ENCODE measurements at places on chromosomes 6 and 20.

GRCh38 chr20:19872001-19872400 lies 113.9 kb downstream of the RIN2 start:
- no peak for DNase-seq

GRCh38 chr6:28090917-28091586 lies 10.7 kb downstream of the ZNF165 start:
- no peak for DNase-seq

- DNase-seq, result no peak
These were observed 54.6 kb upstream of the POLR1H start for GRCh38 chr6:30006170-30007131.

GRCh38 chr20:22808628-22809027 lies 224.3 kb upstream of the FOXA2 start:
- DNase-seq, result no peak

DNA sequence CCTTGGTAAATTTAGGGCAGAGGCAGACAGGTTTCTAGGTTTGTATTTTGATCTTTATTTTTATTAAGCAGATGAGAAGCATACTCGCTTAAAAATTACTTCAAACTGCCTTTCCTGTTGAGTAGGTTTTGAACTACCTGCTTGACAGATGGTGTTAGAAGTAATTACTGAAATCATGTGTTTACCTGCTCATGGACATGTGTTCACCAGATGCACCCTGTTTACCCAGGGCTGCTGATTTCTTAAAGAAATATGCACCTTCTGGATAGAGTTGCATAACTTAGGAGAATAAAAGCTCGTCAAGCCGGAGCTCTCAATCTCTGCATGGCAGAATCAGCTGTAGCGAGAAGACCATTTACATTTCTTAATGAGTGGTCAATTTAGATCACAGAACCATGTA lies 165.1 kb downstream of the CDKAL1 start:
- DNase-seq, result no peak

DNA sequence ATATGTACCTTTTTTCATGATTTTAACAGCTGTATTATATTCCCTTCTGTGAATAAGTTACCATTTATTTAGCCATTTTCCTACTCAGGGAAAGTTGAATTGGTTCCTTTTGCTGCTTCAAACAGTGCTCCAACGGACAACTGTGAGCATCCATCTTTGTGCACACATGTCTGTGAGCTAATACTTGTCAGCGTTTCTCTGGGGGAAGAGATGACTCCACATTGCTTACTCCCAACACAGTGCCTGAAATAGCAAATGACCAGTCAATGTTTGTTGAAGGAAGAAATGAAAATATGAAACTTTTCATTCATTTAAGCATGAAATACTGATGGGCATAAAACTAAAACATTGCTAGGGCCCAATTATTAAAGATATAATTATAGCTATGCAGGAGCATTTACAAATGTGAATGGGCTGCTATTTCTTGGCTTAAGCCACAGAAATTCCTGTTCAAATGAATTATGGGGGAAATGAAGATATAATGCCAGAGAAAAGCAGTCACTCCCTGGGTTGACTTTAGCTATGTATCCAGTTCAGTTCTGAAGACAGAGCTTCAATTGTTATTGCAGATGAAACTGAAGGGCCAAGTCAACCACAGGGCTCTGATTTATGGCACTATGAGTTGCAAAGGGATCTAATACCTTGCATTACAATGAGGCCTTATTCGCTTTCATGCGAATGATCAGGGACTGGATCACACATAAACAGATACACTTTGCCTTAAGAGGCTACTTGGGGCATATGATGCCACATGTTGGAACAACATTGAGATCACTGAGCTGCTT lies 47.4 kb upstream of the FOXC1 start:
- DNase-seq, result no peak

- no peak for DNase-seq
These were observed 166.5 kb downstream of the TSHZ2 start for GRCh38 chr20:53138454-53139262.
